ENCODE measurements at places on chromosomes 12 and 14.

- DNase-seq, result no peak
Observed at GRCh38 chr14:91283666-91284065, 39.2 kb upstream of the GPR68 start.

GRCh38 chr12:123764109-123764508 is 2.0 kb downstream of the DNAH10 start:
- DNase-seq, result no peak

DNA sequence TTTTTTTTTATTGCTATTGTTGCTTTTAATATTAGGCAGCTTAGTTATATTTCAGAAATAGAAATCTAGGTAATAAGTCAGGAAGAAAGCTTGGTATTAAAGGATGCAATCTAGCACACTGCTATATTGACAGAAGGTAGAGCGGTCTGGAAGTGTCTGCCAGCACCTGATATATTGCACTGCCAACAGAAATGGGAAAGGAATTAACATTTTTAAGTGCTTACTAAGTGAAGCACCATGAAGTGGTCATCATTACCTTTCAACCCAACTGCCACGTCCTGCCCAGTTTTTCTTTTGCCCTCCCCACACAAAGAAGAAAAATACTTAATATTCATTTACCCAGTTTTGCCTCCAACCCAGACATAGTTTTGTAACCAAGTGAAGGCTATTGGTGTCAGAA is 163.5 kb downstream of the KITLG start:
- no peak for DNase-seq

DNA sequence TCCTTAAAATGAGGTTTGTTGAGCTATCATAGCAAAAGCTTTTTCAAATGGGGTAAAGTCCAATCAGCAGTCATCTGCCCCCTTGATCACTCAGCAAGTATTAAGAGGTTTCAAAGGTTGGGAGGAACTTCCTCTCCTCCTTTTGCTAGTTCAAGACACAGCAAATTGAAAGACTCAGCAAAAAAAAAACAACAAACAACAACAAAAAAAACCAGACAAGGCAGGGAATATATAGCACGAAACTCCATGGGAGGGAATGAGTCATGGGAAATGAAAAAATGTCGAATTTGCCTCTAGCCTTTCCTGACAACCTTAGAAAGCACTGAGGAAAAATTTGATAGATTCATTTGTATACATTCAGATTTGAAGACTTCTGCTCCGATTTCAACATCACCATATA is 1.6 kb upstream of the SLC7A8 start:
- no peak for DNase-seq

GRCh38 chr12:3326850-3327780 is 163.9 kb upstream of the PRMT8 start:
- no peak for DNase-seq

DNA sequence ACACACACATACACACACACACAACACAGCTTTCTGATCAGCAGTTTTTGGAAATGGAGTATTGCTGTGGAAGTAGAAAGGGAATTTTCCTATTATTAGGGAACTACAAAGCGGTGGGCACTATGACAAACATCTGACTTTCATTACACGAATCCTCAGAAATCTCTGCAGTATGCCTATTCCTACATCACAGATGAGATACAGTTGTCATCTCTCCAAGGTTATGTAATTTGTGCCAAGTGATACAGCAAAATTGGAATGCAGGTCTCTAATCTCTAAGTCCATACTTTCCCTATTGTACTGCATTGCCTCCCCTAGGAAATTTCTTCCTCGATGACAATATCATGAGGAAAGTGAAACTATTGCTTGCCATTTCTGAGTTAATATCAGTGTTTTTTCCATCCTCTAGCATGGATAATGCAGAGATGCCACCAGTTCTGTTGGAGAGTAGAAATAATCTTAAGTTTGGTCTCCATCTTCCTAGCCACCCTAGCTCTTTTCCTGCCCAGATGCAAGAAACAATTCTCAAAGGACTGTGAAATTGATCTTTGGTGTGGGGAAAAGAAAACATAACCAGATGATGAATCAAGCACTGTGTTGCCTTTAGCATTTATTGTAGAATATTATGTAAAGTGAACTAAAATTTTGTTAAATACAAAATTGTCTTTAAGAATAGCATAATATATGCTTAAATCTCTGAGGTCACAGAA is 94.7 kb downstream of the ERGIC2 start:
- no peak for DNase-seq

DNA sequence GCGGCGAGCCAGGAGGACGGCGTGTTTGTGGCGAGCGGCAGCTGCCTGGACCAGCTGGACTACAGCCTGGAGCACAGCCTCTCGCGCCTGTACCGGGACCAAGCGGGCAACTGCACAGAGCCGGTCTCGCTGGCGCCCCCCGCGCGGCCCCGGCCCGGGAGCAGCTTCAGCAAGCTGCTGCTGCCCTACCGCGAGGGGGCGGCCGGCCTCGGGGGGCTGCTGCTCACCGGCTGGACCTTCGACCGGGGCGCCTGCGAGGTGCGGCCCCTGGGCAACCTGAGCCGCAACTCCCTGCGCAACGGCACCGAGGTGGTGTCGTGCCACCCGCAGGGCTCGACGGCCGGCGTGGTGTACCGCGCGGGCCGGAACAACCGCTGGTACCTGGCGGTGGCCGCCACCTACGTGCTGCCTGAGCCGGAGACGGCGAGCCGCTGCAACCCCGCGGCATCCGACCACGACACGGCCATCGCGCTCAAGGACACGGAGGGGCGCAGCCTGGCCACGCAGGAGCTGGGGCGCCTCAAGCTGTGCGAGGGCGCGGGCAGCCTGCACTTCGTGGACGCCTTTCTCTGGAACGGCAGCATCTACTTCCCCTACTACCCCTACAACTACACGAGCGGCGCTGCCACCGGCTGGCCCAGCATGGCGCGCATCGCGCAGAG is 873 bp downstream of the PLXNC1 start:
- DNase-seq, result no peak

- no peak for DNase-seq
Observed at GRCh38 chr12:131721548-131721947, 10.7 kb downstream of the SFSWAP start.

- no peak for DNase-seq
Observed at GRCh38 chr14:96634896-96635295, 132.7 kb downstream of the PAPOLA start.

GRCh38 chr12:6639151-6639801 is 3.5 kb upstream of the LPAR5 start:
- DNase-seq, result no peak

DNA sequence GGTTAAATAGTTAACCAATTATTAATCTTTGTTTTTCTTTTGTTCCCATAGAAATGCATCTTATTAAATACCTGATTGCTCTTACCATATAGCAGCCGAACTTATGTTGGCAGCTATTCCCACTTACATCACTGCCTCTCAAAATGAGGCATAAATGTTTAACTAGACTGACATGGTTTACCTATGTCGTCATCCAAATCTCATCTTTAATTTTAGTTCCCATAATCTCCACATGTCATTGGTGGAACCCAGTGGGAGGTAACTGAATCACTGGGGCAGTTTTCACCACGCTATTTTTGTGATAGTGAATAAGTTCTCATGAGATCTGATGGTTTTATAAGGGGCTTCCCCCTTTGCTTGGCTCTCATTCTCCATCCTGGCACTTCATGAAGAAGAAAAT is 499.2 kb upstream of the ATP2B1 start:
- no peak for DNase-seq

GRCh38 chr14:53979747-53980642 is 23.4 kb upstream of the BMP4 start:
- DNase-seq, result no peak

GRCh38 chr12:102763061-102763460 is 154.0 kb downstream of the PAH start:
- no peak for DNase-seq

GRCh38 chr12:92109613-92110012 is 36.0 kb downstream of the BTG1 start:
- no peak for DNase-seq

DNA sequence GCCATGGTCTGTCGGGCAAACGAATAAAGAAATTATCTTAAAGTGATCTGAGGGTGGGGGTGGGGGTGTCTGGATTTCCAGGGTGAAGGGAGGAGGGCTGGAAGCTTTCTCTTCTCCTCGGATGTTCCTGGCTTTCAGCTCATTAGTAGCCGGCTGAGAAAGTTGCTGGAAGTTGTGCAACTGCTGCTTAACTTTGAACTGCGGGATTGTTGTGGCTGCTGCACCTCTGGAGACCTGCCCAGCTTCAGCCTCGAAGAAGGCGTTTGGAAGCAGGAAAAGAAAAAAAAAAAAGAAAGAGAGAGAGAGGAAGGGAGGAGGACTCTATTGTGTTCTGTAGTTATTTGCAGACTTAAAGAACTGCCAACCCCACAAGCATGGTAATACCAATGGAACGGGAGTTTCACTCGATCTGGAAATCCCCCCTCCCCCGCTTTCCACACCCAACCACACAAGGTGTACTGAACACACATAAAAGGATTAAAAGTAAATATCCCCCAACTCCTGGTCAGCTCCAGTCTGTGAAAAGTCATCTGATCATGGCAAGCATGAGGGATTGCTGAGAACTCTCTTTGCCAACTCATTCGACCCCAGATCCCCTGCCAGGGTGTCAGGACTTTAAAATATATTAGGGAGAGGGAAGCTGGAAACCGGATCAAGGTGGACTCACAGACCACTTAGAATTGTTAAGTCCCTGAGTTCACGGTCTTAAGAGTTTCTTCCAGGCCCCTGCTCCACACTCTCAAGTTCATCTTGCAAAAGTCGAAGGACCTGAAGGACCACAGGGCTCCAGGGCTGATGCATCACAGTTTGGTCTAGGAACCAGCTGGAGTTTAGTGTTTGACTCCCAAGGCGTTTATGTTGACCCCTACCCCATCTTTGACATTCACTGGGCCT is at the start of gene RASSF9:
Gene RASSF9 (minus strand): TSS at position 213 of the 894 bp plus-strand sequence. CDS start 208 bp downstream, at position 5.
- DNase-seq, result peak; percentile 89

DNA sequence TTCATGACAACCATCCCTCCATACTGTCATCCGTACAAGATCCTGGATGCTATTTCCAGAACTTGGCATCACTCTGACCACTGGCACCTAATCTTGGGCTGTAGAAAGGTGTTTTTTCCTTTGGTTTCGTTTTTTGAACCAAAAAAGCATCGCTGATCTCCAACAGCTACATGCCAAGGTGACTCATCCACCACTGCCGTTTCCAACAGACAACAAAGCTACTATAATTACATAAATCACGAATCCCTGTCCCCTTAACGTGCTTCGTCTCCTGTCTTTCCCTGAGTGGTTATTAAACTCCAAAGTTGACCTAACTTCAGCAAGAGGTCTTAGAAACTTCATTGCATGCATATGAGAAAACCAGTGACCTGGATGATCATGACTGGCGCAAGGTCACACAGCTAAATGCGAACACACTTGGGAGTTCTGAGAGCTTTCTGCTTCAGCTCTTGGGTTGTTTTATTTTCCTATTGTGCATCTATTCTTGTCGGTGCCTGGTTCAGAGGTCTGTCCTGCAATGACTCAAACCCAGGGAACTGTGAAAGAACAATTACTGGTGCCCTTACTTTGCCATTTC is 99.9 kb downstream of the PPM1H start:
- DNase-seq, result no peak

DNA sequence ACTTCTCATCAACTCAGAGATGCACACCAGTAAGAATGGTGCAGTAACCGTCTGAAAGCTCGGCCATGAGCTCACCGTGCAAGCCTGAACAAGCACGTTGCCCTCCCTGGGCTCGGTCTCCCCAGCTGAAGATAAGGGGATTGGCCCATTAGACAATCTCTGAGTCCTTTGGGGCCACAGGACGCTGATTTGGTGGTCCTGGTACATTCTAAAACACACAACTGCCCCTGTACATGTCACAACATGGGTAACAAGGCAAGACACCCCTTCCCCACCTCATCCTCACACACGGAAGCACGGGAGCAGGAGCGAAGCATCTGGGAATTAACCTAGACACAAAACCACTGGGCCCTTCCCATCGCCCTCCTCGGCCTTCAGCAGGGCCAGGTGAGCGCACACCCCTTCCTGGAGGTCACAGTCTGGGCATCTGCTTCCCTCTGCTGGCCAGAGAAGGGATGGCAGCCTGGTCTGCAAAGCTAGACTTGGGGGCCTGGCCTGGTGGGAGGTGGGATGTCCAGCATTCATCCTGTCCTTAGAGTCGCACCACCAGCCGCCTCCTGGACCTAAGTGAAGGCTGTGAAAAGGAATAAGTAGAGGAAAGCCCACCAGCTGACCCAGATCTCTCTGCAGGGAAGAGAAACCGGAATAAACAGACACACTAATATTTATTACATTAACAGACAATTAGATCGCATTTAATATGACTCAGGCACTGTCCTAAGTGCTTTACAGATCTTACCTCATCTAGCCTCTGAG is 18.9 kb upstream of the SMUG1 start:
- DNase-seq, result peak; percentile 60

Data from lung (tissue), 17 donors.